ENCODE measurements at places on chromosomes 2 and 18.

DNA sequence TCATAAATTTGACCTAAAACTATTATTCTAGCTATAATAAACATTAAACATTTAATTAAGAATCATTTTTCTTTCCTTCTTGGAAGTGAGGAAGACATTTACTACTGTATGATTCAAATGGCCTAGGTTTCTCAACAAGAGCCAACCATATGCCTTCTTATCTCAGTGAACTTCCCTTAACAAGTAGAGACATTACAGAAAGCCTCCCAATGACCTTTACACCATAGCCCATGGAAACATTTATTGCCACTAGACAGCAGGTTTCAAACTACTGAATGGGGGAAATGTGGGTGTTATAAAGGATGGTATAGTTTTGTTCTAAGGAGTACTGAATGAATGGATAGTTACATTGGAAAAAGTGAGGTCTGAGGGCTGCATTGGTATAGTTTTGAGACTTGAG lies 349.4 kb upstream of the SPRED2 start:
- ATAC-seq = no peak

DNA sequence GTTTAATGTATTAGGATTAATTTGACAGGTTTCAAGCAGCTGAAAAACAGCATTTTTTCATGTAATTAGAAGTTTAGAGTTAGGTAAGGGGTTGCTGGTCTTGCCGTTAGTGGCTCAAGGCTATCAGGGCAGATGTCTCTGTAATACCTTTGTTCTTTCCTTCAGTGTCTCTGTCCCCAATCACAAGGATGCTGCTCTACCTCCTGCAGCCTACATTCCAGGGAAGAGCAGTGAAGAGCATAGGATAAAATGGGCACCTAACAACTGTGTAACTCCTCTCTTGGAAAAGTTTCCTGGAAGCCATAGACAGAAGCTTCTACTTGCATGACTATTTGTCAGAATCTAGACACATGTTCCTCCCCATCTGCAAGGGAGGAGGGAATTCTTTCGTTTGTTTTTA lies 9.4 kb upstream of the SERPINB7 start:
- no peak for ATAC-seq

- ATAC-seq = peak; percentile 53
These were observed 754.9 kb downstream of the RNF144A start for GRCh38 chr2:7672027-7672684.

DNA sequence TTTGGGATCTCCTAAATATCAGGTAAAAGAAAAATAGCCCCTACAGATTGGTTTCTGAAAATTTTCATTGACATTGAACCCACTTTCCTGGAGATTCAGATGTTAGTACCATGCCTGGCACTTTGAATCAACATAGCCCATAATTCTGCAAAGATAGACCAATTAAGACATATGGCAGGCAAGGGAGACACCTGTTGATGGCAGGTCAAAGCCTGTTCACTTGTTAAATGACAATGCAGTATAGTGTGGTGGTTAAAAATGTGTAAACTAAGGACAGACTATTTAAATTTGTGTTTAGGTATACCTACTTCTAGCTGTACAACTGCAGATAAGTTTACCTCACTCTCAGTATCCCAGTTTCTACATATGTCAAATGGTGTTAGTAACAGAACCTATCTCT lies 178.1 kb upstream of the MMADHC start:
- no peak for ATAC-seq

- no peak for ATAC-seq
These were observed 402.8 kb downstream of the CLIP4 start for GRCh38 chr2:29518010-29518409.

DNA sequence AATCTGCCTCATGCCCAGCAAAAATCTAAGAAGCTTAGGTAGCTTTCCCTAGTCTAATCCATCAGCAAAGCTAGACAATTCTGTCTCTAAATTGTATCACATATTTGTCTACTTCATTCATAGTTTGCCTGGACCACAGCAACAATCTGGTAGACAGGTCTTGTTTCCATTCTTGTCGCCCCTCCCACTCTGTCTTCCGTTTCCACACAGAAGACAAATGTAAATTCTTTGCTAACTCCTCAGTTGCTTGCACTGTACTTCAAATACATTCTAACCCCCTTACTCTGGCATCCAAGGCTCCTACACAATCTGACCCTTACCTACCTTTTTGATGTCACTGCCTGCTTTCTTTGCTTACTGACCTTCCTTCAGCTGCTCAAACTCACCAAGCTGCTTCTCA lies 40.1 kb downstream of the THUMPD2 start:
- no peak for ATAC-seq

- ATAC-seq = no peak
These were observed 226.9 kb upstream of the KYNU start for GRCh38 chr2:142650601-142651000.

DNA sequence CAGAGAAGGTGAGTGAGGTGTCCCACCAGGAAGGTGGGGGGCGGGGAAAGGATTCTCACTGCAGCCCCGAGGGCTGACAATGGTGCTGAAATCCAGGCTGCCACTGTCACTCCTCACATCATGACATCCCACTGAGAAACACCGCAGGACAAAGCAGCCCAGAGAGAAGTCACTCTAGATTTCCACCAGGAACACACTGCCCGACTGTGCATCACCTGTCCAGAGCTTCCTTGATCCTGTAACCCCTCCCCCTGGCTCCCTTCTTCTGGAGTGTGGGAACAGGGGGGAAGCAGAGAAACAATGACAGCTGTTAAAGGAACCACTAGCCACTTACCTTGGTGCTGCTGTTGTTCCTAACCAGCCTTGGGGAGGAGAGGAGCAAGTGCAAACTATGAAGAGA lies 69.9 kb downstream of the MRO start:
- no peak for ATAC-seq

- ATAC-seq = no peak
These were observed 67.9 kb downstream of the LCLAT1 start for GRCh38 chr2:30514848-30515435.

DNA sequence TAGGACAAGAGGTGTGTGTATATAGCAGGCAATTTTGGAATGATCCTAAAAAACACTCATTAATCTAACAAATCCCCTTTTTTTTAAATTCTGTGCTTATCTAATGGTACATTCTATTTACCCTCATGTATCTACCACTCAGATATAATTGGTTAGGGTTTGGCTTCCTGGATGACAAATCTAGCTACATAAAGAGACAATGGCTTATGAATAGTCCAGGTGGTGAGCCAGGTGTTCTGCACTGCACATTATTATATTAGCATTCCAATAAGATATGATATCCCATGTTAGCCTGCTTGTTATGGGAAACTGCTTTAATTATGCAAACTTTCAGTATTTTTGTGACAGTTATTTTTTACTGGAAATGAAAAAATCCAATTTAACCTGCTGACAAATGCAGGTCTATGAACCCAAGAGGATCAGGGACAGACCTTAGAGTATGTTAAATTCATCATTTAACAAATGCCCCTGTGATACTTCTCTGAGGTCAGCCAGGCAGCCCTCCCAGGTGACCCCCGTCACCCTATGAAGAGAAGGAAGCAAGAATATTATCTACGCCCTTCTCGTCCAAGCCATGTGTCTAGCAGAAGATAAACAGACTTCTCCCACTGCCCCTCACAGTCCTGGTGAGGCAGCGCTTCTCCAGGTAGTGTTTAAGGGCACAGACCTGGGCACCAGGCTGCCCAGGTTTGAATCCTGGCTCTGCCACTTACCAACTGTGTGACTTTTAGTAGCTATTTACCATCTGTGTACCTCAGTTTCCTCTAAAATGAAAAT lies 83.0 kb downstream of the ADD2 start:
- ATAC-seq = no peak

GRCh38 chr18:69400253-69400975 lies at the start of gene DOK6:
Gene DOK6, plus strand, starts transcription at chr18:69400888.
- ATAC-seq = no peak

DNA sequence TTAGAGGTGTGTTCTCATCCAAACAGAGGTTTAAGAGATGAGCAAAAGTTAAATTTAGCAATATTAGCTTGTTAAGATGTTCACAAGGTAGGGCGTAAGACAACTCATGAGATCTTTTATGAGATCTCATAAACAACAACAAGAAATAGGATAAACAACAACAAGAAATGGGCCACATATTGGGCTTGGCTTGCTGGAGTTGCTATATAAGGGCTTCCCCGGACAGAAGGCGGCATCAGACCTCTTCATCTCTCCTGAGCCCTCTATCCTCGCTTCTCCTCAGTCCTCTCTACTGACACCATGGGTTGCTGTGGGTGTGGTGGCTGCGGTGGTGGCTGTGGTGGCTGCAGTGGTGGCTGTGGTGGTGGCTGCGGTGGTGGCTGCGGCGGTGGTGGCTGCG lies at the start of gene SCYGR8:
Gene SCYGR8 (plus strand): TSS at position 301 of the 400 bp plus-strand sequence. CDS start 0 bp downstream, at position 301.
- ATAC-seq = no peak

GRCh38 chr2:844715-845114 lies 105.9 kb upstream of the SNTG2 start:
- ATAC-seq = no peak

DNA sequence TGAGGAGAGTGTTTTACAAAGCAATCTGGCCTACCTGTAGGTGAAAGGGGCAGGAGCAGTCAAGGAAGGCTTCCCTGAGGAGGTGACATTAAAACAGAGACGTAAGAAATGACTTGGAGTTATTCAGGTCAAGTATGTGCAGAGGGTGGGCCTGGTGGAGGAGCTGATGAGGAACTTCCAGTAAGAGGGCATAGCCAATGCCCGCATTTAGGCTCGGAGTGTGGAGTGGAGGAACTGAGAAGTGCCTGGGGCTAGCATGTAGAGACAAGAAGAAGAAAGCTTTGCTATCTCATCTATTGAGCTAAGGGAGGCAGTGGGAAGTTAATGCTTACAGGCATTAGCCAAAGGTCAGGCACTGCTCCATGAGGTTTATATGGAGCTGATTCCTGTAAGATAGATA lies 312.2 kb downstream of the ZNF521 start:
- ATAC-seq = no peak

DNA sequence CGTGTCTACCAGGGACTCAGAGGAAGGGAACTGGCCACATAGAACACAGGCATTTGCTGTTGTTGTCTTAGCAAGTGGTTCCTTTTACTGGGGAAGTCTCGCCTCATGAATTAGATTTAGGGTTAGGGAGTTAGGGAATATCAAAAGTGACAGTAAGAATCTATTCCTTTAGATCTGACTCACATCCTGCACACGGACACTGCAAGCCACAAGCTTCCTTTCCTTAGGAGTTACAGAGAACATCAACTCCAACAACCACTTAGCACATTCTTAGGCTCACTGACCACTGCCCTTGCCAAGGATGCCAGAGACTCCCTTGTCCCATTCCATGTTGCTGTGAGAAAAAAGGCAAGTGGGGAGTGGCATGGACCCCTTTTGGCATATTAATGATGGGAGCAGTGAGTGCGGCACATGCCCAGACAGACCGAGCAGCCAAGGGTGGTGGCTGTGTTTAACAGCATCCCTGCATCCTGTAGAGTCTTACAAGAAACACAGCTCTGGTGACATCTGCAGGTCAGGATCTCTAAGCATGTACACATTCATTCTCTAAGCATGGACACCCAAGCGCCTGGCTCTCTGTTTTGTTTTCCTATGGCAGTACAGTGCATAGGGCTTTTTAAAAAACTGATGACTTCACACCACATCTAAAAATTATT lies 745.6 kb upstream of the RAB6C start:
- ATAC-seq = no peak

GRCh38 chr2:40248294-40248693 lies 203.6 kb downstream of the SLC8A1 start:
- ATAC-seq = no peak

DNA sequence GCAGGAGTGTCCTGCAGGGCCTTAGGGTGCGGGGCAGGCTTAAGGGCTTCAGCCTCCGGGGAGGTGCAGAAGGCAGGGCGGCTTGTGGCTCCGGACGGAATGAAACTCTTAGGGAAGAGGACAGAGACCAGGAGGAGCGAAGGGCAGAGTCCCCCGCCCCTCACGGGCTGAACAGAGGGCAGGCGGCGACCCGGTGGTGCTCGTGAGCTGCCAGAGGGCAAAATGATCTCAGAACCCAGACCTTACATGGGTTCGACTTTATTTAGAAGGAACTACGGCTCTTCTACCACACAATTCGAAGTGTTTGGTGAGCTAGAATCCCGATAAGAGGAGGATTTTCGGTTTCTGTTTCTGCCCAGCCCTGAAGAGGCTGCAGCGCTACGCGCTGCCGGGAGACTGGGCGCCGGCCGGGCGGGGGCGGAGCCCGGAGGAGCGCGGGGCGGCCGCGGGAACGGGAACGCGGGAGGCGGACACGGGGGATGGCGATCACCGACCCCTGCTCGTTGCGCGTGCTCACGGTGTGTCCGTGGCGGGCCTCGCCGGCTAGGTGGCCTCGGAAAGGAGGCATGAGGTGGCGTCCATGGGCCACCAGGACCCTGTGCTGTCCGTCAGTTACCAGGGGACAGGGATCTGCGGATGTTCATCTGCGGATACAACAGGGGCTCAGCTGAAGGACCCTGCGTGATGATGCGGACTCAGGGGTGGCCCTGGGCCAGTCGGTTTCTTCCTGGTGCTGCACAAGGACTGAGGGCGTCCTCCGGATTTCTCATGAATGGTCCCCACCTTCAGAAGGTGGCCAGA lies 4.2 kb upstream of the SP100 start:
- ATAC-seq = peak; percentile 77

GRCh38 chr2:31318361-31319336 lies 84.7 kb downstream of the EHD3 start:
- ATAC-seq = no peak

- ATAC-seq = peak; percentile 46
These were observed 13.3 kb upstream of the CYP20A1 start for GRCh38 chr2:203225423-203226039.

GRCh38 chr2:97678298-97678697 lies 8.8 kb downstream of the C2orf92 start:
- ATAC-seq = no peak

GRCh38 chr2:209189893-209190292 lies 234.0 kb upstream of the MAP2 start:
- no peak for ATAC-seq

DNA sequence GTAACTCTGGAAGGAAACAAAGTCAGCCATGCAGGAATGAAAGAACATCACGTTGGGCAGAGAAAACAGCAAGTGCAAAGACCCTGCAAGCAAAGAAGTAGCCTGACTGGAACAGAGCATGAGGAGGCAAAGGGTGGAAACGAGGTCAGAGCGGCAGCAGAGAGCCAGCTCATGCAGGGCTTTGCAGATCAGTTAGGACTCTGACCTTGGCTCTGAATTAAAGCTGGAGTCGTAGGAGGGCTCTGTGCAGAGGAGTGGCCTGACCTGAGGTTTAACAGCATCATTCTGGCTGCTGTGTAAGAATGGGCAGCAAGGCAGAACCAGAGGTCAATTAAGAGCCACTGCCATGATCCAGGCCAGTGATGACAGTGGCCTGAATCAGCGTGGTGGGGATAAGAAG lies 220.7 kb downstream of the PRKCE start:
- no peak for ATAC-seq

DNA sequence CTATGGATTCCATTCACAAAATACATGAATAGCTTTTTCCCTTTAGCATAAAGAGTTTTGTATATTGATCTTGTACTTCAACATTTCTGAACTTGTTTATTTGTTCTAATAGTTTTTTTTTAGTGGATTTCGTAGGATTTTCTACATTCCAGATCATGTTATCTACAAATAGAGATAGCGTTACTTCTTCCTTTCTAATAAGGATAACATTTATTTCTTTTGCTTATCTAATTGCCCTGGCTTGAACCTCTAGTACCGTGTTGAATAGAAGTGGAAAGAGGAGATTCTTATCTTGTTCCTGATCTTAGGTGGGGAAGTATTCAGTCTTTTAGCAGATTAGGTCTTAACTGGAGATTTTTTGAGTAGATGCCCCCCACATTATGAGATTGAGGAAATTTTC lies 9.5 kb downstream of the UGT1A6 start:
- ATAC-seq = no peak

- ATAC-seq = no peak
These were observed 115.6 kb downstream of the CACNB4 start for GRCh38 chr2:151983221-151983620.

All from activated CD4-positive, CD25-positive, alpha-beta regulatory T cell treated with anti-CD3 and anti-CD28 coated beads, Interleukin-2, amount 50 U/mL, for 24 hours (primary cell).